ENCODE measurements at places on chromosomes 3 and 15.

DNA sequence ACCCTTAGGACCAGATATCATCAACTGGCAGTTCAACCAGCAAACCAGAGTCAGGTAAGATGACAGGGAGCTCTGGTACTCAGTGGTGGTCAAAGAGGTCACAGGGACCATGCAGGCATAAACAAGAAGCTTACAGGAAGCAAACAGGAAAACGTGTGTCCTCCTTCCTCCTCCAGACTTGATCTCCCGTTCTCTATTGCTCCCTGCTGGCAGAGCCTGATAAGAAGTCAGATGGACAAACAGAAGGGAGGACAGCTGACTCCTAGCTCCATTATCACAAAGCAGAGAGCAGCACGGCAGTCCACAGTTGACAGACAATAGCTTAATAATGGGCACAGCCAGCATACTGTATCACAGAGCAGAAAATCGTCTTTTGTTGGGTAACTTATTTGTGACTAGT lies 156.5 kb upstream of the SLC2A2 start:
- no peak for DNase-seq

- DNase-seq = no peak
Measured at GRCh38 chr3:126671521-126671920, 16.6 kb upstream of the TXNRD3 start.

DNA sequence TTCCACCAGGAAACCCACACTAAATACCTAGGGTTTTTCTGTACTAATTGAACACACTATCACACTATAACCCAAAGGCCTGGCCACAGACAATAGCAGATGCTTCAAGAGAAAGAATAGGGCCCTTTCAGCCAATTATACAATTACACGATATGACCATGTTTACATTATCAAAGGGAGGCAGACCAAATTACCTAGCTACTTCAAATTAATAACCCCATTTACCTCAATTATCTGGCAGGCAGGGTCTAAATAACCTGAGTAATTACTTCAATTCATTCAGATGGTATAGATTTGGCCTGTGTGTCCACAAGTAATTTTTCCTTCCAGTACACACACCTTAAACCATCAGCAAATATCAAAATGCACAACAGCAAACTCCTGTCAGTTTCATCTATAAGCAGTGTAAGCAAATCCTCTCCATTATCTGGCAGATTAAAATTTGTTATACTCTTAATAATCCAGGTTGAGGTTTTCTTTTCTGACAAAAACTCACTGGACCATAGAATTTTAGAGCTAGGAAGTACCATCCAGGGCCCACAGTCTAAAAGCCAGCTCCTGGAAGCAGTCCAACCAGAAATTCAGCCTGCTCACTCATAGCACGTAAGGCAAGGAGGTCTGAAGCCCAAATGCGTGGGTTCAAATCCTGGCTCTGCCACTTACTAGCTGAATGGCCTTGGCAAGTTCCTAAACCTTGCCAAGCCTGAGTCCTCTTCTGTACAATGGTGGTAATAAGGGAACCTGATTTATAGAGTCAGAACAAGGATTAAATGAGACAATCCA lies 51.8 kb downstream of the RFTN1 start:
- DNase-seq = no peak

- DNase-seq = no peak
Measured at GRCh38 chr3:195394700-195395099, 48.1 kb downstream of the ACAP2 start.

DNA sequence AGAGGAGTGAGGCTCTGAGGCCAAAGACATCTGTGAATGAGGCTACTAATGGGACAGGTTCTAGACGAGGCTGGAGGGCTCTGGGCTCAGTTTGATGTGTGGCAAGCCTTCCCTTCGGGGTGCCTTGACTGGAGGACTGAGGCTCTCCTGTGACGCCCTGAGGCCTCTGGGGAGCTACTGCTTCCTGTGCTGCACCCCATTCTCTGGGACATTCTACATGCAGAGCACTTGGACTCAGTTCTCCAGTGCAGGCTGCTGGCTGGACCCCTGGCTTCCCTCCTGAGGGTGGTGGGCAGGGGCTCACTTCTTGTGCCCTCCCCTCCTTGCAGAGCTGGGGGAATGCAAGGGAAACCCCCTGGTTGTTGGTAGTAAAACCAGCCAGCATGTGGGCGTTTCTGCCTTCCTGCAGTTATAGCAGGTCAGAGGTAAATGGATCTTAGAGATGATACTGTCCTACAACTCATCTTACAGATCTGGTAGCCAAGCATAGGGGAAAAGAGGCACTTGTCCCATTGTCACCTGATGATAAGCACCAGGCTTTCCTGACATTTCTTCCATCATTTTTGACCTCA lies 133.3 kb downstream of the CHDH start:
- DNase-seq = no peak

GRCh38 chr15:92142242-92143232 lies 251.1 kb upstream of the ST8SIA2 start:
- peak; percentile 73 for DNase-seq

DNA sequence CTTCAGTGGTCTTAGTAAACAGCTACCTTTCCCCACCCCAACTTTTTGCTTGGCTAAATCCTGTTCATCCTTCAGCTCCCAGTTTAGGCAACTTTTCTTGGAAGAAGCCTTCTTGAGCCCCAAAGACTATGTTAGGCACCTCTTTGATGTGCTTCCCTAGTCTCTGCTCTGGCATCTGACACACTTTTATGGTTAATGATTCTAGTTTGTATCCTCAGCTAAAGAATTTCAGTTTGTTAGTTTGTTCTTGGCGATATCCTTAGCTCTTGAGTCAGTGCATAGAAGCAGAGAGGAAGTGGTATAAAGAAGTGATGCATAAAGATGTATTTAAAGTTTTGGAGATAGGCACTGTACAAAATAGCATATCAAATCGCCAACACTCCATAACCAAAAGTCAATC lies 168.4 kb downstream of the WDR72 start:
- no peak for DNase-seq

Measured in left ventricle myocardium superior (tissue), 1 donor.